ENCODE measurements at places on chromosomes 1 and 21.

- H3K27me3 ChIP-seq = no peaks in the 10 kb centered on the region
- H3K27ac ChIP-seq = no peak overlapping the region
- no peaks in the 10 kb centered on the region for H3K4me1 ChIP-seq
- no peak for DNase-seq
These were observed 738.5 kb upstream of the CHRM3 start for GRCh38 chr1:238647877-238648276.

DNA sequence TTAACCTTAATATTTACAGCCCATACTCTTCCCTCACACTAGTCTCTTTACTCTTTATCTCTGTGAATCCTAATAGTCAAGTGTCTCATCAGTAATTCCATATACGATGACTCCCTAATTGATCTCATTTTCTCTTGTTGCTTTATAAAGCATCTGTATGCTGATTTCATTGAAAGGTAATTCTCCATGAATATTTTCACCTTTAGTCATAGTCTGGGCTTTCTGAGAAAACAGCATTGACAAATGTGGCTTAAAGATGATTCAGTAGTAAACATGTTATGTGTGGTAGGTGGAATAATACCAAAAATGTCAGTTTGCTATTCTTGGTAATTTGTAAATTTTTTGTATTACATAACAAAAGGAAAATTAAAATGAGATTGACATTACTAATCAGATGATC, 1176.5 kb downstream of the NCAM2 start:
- H3K36me3 ChIP-seq = no peaks in the 10 kb centered on the region
- H3K4me3 ChIP-seq = no peak overlapping the region
- no peaks in the 10 kb centered on the region for H3K27me3 ChIP-seq
- H3K27ac ChIP-seq = no peak overlapping the region
- no peaks in the 10 kb centered on the region for H3K4me1 ChIP-seq

DNA sequence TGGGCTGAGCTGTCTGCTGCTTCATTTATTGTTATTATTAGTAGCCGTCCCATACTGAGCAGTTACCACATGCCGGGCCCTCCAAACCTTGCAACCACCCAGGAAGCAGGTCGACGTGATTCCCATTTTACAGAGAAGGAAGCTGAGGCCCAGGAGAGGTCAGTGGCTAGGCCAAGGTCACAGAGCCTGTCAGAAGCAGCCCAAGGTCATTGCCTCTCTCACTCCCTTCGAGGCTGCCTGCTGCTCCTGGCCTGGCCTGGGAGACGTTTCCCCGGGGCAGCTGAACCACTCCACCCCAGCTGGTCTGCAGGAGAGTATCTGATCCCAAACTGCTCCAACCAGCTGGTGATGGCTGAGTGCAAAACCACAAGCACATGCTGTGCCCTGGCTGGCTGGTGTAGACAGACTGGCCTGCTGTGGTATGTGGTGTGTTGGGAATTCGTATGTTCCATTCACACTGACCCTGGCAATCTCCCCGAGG, 6.5 kb downstream of the PADI4 start:
- H3K36me3 ChIP-seq = no peaks in the 10 kb centered on the region
- no peaks in the 10 kb centered on the region for H3K27me3 ChIP-seq
- no peak for DNase-seq
- H3K27ac ChIP-seq = no peak overlapping the region
- H3K4me3 ChIP-seq = no peak overlapping the region

DNA sequence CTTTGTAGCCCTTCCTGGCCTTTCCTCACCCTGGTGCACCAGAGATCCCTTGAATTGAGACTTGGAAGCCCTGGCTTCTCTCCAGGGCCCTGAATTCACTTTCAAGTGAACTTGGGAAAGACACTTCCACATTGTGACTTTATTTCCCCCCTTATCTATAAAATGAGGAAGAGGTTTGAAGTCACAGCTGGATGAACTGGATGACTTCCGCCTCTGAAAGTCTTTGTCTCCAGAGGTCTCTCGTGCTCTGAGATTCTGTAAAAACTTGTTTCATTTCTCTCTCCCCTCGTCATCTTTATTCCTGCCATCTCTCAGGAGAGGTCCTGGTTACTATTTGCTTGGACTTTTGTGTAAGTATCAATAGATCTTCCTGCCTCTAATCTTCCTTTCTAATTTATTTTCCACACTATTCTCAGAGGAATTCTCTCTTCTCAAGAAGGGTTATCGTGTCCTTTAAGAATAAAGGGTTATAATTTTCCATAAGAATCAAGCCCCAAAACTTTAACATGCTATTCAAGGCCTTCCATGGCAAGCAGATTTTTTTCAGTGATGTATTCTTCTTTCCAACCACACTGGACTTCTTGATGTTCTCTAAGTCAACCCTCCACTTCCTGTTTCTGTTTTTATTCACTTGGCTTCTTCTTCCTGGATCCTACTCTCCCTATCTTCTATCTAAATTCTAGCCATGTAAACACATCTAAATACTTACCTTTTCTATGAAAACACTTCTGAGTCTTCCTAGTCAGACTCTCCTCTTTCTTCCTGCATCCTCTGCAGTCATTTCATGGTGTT, 6.5 kb upstream of the RPTN start:
- no peak overlapping the region for H3K27ac ChIP-seq
- no peaks in the 10 kb centered on the region for H3K36me3 ChIP-seq
- H3K4me3 ChIP-seq = no peak overlapping the region
- H3K27me3 ChIP-seq = no peaks in the 10 kb centered on the region
- no peak for DNase-seq
- no peaks in the 10 kb centered on the region for H3K4me1 ChIP-seq

GRCh38 chr21:38322311-38322950, 65.6 kb downstream of the KCNJ15 start:
- peaks cover 5% of the 10 kb centered on the region for H3K4me1 ChIP-seq
- H3K4me3 ChIP-seq = no peak overlapping the region
- no peaks in the 10 kb centered on the region for H3K36me3 ChIP-seq

DNA sequence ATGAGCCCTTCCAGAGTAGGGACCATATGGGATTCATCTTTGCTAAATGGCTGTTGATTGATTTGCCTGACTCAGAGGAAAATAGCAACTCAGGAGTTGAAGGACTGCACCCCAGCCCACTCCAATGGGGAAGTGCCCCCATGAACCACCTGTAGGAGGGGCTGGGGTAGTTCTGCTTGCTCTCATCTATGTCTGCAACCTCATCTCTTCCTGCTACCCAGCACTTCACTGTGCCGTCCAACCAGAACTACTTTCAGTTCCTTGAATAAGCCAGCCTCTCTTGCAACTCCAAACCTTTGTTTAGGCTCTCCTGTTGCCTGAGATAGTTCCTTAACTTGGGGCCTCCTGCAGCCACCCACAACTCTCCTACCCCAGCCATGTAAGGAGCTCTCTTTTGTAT, 26.6 kb downstream of the BEND5 start:
- no peak for DNase-seq
- no peaks in the 10 kb centered on the region for H3K36me3 ChIP-seq

GRCh38 chr1:99669821-99670220, 23.9 kb downstream of the PALMD start:
- no peaks in the 10 kb centered on the region for H3K27me3 ChIP-seq
- DNase-seq = no peak
- H3K4me3 ChIP-seq = no peak overlapping the region
- H3K36me3 ChIP-seq = no peaks in the 10 kb centered on the region

DNA sequence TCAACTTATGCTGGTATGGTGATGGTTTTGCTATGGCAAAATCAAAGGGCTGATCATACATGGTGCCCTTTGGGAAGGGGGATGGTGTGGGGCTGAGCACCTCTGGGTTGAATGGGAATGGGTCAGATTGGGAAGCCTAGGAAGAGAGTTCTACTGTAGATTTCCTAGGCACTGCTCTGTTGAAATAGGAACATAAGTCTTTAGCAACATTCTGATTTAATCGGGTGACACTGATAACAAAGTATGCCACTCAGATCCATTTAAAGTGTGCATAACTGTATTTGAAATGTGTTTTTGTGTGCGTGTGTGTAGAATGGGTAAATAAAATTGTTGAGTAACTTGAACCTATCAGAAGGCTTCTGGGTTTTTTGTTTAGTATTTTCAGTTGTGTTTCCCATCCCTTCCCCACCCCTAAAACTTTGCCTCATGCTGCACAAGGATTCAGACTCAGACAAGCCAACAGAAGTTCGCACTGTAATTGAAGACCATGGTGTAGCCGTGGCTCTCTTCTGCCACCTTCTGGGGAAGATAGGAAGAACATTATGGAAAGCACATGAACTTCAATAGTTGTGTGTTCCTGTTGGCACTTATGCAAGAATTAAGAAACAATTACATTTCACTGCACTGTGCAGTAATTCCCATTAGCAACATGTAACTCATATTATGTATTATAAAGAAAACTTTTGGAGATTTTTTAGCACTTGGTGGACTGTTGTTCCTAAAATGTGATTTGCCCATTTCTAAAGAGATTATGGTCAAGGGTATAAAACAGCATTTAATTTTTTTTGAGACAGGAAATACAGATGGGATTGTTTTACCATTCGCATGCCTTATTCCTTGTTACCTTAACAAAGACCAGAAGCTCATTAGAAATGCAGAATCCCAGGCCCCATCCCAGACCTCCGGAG, 10.9 kb upstream of the C4BPB start:
- peaks cover 3% of the 10 kb centered on the region for H3K27me3 ChIP-seq
- no peaks in the 10 kb centered on the region for H3K36me3 ChIP-seq
- no peak overlapping the region for H3K4me3 ChIP-seq
- no peaks in the 10 kb centered on the region for H3K4me1 ChIP-seq
- no peak overlapping the region for H3K27ac ChIP-seq

GRCh38 chr1:40955266-40955665, 24.2 kb upstream of the CTPS1 start:
- H3K4me3 ChIP-seq = no peak overlapping the region
- H3K36me3 ChIP-seq = no peaks in the 10 kb centered on the region
- H3K27me3 ChIP-seq = no peaks in the 10 kb centered on the region
- DNase-seq = no peak
- no peak overlapping the region for H3K27ac ChIP-seq

- H3K4me3 ChIP-seq = no peak overlapping the region
- H3K4me1 ChIP-seq = no peaks in the 10 kb centered on the region
- no peaks in the 10 kb centered on the region for H3K27me3 ChIP-seq
- H3K36me3 ChIP-seq = no peaks in the 10 kb centered on the region
These were observed 23.4 kb upstream of the KIAA1614 start for GRCh38 chr1:180889325-180889724.

- H3K27ac ChIP-seq = no peak overlapping the region
- no peak for DNase-seq
- no peaks in the 10 kb centered on the region for H3K27me3 ChIP-seq
- H3K4me1 ChIP-seq = no peaks in the 10 kb centered on the region
- H3K4me3 ChIP-seq = no peak overlapping the region
These were observed 676.1 kb downstream of the PTPRU start for GRCh38 chr1:29912425-29912824.

GRCh38 chr1:17420391-17420918, 19.0 kb downstream of the RCC2 start:
- H3K36me3 ChIP-seq = peaks cover 86% of the 10 kb centered on the region
- DNase-seq = no peak
- H3K27ac ChIP-seq = no peak overlapping the region
- no peaks in the 10 kb centered on the region for H3K27me3 ChIP-seq

Measured in effector memory CD4-positive, alpha-beta T cell (primary cell).